ENCODE measurements at places on chromosomes 3 and 15.

DNA sequence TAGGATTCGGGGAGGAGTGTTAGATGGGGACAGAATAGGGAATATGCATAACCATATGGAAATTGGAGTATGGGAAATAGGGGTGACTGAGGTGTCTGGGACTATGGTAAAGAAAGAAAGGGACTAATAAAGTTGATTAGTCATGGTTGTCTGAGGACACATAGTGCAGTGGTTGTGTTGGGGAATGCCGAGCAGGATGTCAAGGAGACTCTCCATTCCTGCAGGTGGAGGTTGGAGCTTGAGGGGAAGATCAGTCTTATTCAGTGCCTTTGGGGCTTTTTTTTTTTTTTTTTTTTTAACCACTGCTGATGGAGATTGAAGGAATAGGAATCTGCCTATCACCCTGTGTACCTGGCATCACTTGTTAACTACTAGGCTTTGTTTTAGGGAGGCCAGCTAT, 10.8 kb downstream of the NMD3 start:
- DNase-seq, result no peak

- no peak for DNase-seq
Observed at GRCh38 chr15:85276508-85276907, 103.9 kb upstream of the AKAP13 start.

GRCh38 chr3:10936686-10937085, 55.9 kb upstream of the SLC6A1 start:
- DNase-seq, result no peak

DNA sequence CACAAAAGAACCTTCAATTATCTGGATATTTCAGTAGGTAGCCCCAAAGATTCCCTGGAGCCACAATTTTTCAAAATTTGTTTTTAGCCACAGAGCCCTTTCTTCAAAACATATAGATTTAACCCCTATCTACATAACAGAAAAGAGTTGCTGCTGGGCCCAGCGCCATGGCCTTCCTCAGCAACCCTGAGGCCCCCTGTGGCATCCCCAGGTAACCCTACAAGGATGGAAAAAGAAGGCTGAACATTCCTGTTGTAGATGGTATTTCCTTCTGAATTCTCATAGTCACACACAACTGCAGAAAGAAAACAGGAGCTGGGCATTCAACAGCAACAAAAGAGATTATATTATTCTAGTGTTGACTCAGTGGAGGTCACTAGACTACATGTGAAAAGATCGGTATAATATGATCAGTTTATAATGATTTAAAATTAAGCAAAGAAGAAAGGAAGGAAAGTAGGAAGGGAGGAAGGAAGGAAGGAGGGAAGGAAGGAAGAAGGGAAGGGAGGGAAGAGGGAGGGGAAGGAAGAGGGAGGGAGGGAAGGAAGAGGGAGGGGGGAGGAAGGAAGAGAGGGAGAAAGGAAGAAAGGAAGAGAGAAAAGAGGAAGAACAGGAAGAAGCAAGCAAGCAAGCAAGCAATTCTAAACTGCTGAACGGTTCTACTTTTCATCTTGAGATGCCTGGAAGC, 342.5 kb upstream of the NR2F2 start:
- no peak for DNase-seq

- no peak for DNase-seq
Observed at GRCh38 chr3:122085673-122086072, 30.5 kb downstream of the CD86 start.

GRCh38 chr3:131797776-131798175, 237.0 kb downstream of the CPNE4 start:
- DNase-seq, result no peak

GRCh38 chr3:10772271-10773161, 43.5 kb upstream of the SLC6A11 start:
- no peak for DNase-seq

GRCh38 chr15:85501574-85501973, 121.2 kb downstream of the AKAP13 start:
- no peak for DNase-seq

- no peak for DNase-seq
Observed at GRCh38 chr3:49296781-49297411, 19.9 kb upstream of the C3orf62 start.

GRCh38 chr3:194999491-194999890, 271.5 kb downstream of the XXYLT1 start:
- DNase-seq, result no peak

GRCh38 chr3:50390508-50391224, 31.3 kb upstream of the TMEM115 start:
- DNase-seq, result no peak

DNA sequence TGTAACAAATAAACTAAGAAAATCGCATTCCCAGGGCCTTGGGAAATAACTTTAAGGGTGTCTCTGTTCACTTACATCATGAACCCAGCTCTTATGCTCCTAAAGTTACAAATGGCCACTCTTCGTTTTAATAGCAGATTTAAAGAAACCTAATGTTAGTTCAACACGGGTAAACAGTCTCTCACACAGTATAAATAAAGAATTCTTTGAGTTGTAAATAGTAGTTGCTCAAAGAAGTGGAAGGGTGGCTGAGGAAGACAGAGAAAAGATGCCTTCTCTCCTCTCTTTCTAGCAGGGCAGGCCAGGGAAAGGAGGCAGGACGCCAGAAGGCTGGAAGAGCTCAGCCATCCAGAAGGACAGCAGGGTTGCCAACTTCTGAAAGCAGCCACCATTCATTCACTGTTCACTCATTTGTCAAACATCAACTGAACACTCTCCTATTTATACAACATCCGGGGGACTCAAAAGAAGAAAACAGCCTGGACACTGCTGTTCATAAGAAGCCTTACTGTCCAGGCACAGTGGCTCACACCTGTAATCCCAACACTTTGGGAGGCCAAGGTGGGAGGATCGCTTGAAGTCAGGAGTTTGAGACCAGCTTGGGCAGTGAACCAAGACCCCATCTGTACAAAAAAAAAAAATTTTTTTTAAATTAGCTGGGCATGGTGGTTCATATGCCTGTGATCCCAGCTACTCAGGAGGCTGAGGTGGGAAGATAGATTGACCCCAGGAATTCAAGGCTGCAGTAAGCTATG, 47.3 kb downstream of the WWTR1 start:
- DNase-seq, result no peak

GRCh38 chr3:149621218-149622005, 36.4 kb downstream of the WWTR1 start:
- no peak for DNase-seq

GRCh38 chr3:142941373-142942123, 21.9 kb downstream of the PAQR9 start:
- no peak for DNase-seq
